M059J (cell line): ENCODE measurements at places on chromosomes 5 and 9. TPM values are rescaled to one million over a fixed set of nuclear protein-coding genes. Genes with fewer than 3 reads are reported as not detected.

DNA sequence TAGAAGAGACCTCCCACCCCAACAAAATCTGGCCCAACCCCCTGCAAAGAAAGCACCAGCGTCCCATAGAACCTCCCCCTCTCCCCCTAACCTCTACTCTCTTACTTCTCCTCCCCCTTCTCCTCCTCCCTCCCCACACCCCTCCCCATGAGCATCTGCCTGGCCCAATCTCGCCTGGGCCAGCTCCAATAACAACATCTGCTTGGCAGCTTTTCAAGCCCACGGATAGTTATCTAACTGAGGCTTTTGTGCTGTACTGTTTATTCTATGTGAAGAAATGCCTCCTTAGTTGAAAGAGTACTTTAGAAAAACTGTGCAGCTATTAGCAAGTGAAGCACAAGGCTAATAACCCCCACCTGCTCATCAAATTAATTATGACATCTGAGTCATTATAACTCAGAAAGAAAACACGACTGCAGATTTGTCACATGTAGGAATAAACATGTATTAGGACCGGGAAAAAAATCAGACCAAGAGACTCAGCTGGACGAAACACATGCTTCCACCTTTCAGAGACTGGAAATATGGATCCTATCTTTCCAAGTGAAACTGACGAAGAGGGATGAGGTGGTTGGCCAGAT lies 42.8 kb downstream of the NFIB start:
- peak; percentile 61 for DNase-seq

The LVRN gene
- 0.34 TPM in 1 of 2 replicates, not detected in the other for total RNA-seq

GRCh38 chr9:112487008-112487798 lies 576 bp downstream of the KIAA1958 start:
- peak; percentile 69 for DNase-seq

The ADCY2 gene
- not detected in 2 replicates for total RNA-seq

GRCh38 chr9:26523577-26523976 lies 369.0 kb downstream of the CAAP1 start:
- no peak for DNase-seq

The SCGB3A2 gene
- not detected in 2 replicates for total RNA-seq

GRCh38 chr9:21559402-21560280 lies 77.5 kb upstream of the IFNE start:
- peak; percentile 81 for DNase-seq

The HRCT1 gene
- total RNA-seq: 1.6 and 3.1 TPM in 2 replicates

DNA sequence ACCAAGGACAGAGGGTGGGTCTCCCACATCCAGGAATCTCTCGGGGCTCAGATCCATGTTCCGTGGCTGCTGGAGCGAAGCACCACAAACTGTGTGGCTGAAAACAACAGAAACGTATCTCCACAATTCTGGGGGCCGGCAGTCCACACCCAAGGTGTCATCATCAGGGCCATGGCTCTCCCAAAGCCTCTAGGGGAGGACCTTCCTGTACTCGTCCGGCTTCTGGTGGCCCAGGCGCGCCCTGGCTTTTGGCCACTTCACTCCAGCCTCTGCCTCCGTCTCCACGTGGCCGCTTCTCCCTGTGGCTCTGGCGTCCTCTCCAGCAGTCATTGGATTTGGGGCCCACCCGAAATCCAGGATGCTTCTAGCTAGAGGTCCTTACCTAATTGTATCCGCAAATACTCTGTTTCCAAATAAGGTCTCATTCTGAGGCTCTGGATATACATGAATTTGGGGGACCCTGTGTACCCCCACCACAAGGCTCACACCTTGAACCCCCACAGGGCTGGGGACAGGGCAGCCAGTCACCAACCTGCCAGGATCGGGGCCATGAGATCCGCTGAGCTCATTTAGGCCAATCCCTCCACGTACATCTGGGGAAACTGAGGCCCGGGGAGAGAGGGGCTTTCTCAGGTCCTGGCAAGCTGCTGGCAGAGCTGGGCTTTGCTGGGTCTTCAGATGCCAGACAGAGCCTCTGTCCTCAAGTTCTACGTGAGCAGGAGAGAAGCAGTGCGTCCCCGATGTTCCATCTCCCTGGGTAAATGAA lies 158.2 kb downstream of the OLFM1 start:
- no peak for DNase-seq

DNA sequence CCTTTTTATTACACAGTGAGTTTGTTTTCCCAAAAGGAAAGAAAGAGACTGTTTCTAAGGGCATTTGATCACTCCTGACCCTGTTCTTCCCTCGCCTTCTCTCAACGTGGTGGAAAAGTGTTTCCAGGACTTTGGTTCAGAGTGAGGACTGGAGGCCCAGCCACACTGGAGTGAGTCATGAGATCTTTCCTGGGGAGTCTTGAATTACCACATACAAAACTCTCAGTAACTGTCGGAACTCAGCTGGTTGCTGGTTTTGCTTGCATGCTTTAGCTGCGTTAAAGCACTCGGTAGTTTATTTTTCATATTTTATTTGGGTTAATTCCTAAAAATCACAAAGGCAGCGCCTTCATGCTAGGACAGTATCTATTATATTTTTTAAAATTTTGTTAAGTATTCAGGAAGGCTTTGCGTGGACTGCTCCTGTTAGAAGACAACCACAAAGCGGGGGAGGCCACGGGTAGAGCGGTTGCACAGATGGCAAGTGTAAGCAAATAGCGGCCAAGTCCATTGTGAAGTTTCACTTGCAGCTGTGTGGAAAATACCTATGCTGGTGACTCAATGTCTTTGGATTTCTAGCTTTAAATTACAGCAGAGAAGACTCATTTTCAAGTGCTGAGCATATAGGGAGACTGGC lies 77.7 kb downstream of the ARSB start:
- DNase-seq: peak; percentile 90

The CARD9 gene
- total RNA-seq: 0.05 and 0.12 TPM in 2 replicates

The PCDH12 gene
- total RNA-seq: not detected in 2 replicates

DNA sequence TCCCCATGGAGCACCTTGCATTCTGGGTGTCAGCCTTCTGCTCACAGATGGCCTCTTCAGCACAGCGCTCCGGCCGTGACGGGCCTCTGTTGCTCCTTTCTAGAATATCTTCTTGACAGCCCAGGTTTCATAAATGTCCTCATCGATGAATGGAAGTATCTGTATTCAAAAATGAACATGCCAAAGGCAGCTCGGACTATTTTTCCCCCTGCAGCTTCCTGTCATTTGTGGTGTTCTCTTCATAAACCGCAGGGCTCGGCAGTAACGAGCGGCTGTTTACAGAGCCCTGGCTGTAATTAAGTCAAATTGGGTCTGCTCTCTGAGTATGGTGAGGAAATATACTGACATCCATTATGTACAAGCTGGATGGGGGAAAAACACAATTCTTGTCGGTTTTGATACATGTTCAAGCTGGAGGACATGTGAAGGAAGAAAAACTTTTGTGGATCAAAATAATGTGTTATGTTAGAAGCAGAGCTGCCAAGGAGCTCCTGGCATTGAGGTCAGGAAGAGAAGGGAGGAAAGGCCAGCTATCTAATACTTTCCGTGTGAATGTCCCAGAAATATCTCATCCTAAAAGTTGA lies 154.1 kb upstream of the CD180 start:
- no peak for DNase-seq

DNA sequence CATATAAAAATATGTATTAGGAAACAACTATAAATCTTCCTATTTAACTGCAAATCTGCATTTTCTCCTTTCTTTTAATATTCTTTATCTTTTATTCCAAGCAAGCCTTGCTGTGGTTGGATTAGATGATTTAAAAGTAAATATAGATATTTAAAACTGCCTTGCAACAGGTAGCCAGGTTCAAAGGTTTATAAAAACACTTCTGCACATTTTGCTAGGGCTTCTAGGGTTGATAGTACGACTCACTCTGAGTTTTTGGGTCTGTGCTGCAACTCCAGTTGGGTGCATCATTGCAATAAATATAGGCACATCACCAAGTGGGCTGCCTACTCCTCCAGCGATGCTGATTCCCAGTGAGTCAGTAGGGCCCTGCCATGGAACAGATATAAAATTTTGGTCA lies 167.7 kb downstream of the MPDZ start:
- no peak for DNase-seq

The NUTM2F gene
- total RNA-seq: not detected in 2 replicates

DNA sequence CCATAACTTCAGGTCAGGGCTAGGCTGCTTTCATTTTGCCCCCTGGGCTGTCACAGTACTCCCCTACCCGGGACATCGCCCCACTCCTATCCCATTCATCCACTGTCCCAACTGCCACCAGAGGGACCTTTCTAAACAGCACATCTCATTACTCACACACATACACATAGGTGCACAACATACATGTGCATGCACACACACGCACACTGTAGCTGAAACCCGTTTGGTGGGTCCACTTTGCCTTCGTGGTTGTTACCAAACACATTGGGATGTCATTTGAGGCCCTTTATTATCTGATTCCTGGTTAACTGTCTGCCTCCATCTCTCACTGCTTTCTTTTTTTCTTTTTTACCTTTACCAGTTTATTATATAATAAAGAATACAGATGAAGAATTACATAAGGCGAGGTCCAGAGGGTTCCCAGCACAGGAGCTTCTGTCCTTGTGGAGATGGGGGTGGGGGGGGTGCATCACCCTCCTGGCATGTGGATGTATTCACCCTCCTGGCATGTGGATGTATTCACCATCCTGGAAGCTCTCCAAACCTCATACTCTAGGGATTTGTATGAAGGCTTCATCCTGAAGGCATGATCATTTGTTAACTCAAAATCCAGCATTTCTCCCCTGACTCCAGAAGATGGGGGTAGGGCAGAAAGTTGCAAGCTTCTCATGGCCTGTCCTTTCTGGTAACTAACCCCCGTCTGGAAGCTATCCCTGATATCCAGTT lies 186.0 kb downstream of the GOLPH3 start:
- peak; percentile 100 for DNase-seq

The PCDHGA3 gene
- total RNA-seq: 0.49 TPM in 1 of 2 replicates, not detected in the other

GRCh38 chr5:176387384-176387925 lies 943 bp downstream of the NOP16 start:
- no peak for DNase-seq

The PLEKHG4B gene
- total RNA-seq: 5.7 and 9.9 TPM in 2 replicates

DNA sequence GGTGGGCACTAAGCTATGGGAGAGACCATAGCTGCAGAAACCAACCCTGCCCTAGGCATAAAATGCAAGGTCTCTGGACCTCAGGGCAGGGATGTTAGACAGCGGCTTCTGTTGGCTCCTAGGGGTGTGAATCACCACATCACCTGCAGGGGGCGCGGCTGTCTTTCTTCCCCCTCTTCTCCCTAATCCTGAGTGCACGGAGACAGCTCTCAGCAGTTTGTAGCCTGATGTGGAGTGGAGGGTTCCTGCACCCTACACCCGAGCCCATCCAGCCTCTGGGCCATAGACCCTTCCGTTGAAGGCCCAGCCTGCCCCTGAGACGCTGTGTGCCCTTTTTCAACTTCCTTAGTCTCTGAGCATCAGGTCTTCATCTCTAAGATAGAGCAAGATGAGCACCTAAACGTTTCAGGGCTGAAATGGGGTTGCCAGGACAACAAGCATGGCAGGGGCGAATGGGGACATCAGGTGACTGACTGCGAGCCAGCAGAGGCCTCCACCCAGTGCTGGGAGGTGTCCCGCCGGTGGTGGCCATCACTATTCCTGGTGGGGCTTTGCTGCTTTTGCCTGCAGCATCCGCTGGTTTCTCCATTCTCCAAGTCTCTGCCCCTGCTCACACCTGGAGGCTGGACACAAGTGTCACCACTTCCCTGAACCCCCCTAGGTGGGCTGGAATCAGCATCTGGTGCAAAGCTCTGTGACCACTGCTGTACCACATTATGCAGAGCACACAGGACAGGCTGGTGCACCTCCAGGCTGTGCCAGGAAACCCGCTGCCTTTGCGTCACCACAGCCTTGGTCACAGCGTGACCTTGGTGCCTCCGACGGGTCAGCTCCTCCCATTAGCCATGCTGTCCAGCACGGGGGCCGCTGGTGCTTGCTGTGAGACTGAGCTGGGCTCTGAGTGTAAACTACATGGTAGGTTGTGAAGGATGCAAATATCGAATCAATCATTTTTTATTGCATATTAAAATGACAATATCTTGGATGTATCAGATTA lies 2.5 kb upstream of the SEC16A start:
- peak; percentile 77 for DNase-seq

- no peak for DNase-seq
These were observed 124.4 kb upstream of the GPR151 start for GRCh38 chr5:146640285-146640896.

GRCh38 chr5:11905206-11905605 lies 960 bp upstream of the CTNND2 start:
- DNase-seq: no peak

The CCIN gene
- total RNA-seq: 0.42 TPM in 1 of 2 replicates, not detected in the other

DNA sequence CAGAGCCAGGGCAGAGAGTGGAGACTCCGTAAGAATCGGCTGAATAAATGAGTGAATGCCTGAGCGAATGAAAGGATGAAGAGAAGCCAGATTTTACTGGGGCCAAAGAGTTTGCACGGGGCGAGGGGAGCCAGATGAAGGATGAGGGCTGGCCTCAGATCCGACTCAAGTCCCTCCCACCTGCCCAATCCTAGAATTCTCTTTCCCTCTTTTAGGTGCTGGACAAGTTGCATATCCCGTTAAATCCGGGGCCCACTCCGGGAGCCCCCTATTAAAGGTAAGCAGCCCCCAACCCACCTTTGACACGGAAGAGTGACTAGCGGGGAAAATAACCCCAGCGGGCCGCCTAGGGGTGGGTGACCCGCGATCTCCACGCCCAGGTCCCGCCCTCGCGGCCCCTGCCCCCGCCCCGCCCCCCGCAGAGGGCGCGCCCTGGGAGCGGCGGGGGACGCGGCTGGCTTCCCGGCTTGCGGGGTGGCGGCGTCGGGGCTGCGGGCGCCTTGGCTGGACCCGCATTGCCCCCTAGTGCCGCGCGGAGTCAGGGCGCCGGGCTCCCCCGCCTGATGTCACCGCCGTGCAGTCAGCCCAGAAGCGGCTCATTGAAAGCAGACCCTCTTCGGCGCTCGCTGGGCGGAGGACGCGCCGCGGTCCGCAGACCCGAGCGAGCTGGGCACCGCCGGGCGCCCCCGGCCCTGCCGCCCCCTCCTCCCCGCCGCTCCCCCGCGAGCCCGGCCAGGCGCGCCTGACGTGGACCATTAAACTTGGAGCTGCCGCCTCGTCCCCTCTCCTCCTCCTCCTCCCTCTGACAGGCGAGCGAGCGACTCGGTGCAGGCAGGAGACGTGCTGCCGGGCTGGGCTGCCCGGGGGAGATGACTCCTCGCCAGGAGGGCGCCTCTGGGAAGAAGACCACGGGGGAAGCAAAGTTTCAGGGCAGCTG lies at the start of gene ADRA1B:
Gene ADRA1B (plus strand): TSS at position 579 of the 937 bp plus-strand sequence. CDS start 424 bp downstream, outside the sequence.
- DNase-seq: peak; percentile 63

The SELENOP gene
- 20.1 and 45.1 TPM in 2 replicates for total RNA-seq

- peak; percentile 74 for DNase-seq
These were observed 382.8 kb upstream of the WWC1 start for GRCh38 chr5:167908606-167909005.

The TRIM36 gene
- 1.6 and 3.6 TPM in 2 replicates for total RNA-seq

DNA sequence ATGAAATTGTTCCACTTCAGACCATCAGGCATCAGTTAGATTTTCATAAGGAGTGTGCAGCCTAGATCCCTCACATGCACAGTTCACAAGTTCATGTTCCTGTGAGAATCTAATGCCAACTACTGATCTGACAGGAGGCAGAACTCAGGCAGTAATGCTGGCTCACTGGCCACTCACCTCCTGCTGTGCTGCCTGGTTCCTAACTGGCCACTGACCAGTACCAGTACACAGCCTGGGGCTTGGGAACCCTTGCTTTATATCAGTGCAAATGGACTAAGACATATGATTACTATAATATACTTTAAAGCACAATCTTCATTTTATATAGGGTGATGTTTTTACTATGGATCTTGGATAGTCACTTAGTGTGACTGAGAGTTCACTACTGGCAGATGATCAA lies 259.2 kb downstream of the SLCO4C1 start:
- DNase-seq: peak; percentile 11

GRCh38 chr5:172985596-172985995 lies 2.0 kb downstream of the ATP6V0E1 start:
- DNase-seq: peak; percentile 14

The EDIL3 gene
- 73.0 and 109 TPM in 2 replicates for total RNA-seq
